SHP77 (cell line): ENCODE measurements at places on chromosomes 2 and 18.
A peak's percentile ranks its signal among the peaks of the same experiment; 100 is the strongest.

DNA sequence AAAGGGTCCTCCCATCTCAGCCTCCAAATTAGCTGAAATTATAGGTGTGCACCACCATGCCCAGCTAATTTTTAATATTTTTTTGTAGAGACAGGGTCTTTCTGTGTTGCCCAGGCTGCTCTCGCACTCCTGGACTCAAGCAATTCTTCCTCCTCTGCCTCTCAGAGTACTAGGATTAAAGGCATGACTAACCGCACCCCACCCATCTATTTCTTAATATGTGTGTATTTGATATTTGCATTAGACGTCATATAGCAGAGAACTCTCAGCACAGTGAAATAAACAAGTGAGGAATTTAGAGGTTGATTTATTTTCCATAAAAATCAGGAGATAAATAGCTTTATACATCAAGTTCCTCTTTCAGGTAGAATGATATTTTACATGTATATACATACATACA, 213.5 kb downstream of the FSIP2 start:
- no peak for DNase-seq

DNA sequence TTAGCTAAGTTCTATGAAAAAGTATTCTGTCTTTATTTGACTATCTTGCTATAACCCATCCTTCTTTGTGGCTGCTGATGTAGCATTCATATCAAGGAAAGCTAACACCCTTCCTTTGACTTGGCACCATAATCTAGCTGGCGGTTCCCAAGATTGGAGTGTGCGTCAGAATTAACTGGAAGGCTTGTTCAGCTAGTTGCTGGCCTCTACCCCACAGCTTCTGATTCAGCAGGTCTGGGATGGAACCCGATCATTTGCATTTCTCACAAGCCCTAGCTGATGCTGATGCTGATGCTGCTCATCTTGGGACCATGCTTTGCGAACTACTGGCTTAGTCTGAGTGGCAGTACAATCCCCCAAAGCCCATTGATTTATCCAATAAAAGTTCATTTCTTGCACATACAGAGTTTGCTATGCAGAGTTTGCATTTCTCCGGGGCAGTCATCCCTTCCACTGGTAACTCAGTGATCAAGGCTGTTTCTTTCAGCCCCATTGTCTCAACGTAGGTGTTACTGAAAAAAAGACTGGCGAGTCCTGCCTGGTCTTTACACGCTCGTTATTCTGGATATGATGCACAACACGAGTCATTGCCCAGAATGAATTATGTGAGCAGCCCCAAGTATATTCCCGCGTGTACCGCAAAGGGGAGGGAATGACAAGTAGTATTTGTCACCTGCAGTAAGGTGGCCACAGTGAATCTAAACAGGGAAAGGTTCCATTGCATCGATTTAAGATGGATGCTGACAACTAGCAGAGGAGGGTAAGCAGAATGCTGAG, 96.5 kb downstream of the ZNF532 start:
- no peak for DNase-seq

DNA sequence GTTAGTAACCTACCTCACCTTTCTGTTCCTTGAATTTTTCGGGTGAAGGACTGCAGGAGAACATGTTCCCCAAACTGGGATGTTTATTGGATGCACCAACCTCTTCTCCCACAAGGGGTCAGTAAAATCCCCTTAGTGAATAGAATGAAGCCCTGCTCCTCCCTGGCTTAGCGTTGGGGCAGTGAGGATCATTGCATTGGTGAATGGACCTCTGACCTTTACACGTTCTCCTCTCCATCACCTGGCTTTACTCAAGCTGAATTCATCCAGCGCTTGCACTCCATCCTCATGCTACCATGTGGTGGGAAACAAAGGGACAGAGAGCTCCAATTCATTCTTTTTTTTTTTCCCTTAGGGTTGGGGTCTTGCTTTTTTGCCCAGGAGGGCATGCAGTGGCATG, 157.2 kb downstream of the MIB1 start:
- DNase-seq: peak; percentile 39

DNA sequence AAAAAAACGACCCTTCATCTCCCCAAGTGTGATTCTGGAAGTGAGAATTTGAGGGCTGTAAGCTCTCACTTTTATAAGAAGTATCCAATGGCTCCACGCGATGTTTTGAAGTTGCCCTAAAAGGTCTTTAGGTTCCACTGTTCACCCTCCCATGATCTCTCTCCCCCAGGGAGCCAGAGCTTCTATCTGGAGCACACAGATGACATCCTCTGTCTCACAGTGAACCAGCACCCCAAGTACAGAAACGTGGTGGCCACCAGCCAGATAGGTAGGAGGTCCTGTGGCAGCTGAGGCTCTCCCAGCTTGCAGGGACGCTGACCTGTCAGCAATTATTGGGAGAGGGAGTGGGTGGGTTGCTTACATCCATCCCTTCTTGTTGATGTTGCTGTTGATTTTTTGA, 97.8 kb downstream of the RTN4 start:
- no peak for DNase-seq

GRCh38 chr2:229231328-229231868, 39.7 kb downstream of the PID1 start:
- no peak for DNase-seq

GRCh38 chr2:231680285-231680991, 27.9 kb upstream of the PTMA start:
- no peak for DNase-seq

- DNase-seq: peak; percentile 44
Measured at GRCh38 chr2:57204364-57204763, 842.2 kb upstream of the VRK2 start.

DNA sequence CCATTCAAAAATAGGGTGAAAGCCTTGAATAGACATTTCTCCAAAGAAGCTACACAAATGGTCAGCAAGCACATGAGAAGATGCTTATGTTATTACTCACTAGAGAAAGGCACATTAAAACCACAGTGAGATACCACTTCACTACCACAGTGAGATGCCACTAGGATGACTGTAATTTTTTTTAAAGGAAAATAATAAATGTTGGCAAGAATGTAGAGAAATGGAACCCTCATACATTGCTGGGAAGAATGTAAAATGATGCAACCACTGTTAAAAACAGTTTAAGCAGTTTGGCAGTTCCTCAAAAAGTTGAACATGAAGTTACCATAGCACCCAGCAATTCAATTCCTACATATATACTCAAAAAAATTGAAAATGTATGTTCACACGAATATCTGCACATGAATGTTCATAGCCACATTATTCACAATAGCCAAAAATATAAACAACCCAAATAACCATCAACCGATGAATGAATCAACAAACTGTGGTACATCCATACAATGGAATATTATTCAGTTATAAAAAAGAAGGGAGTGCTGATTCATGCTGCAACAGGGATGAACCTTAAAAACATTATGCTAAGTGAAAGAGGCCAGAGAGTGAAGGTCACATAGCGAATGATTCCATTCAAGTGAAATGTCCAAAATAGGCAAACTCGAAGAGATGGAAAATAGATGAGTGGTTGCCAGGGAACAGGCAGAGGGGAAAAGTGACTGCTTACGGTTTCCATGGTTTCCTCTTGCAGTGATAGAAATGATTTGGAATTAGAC, 156.2 kb upstream of the NDUFV2 start:
- DNase-seq: no peak

DNA sequence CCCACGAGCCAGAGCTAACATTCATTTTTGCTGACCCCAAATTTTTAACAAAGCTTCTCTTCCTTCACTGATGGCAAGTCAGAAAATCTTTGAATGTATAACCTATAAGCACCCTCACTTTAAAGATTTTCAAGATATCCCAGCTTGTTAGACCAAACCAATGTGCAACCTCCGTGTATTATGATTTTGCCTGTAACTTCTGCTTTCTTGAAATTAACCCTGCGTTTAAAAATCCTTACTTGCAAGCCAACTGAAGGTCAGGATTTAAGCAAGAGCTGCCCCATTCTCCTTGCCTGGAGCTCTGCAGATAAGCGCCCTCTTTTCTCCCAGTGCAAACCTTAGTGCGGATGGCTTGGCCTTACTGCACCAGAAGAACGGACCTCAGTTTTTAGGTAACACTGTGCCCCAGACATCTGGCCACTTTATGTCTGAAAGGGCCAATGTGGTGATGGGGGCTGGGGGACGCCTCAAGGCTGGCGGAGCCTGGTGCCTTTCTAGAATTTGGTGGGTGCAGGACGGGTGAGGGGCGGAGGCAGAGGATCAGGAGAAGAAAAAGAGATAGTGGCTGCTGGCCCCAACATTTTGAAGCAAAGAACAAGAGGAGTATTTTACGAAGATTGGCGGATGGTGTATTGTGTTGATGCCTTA, 805 bp upstream of the TNFRSF11A start:
- DNase-seq: no peak

GRCh38 chr2:205138735-205139134, 543.6 kb upstream of the NRP2 start:
- DNase-seq: no peak

DNA sequence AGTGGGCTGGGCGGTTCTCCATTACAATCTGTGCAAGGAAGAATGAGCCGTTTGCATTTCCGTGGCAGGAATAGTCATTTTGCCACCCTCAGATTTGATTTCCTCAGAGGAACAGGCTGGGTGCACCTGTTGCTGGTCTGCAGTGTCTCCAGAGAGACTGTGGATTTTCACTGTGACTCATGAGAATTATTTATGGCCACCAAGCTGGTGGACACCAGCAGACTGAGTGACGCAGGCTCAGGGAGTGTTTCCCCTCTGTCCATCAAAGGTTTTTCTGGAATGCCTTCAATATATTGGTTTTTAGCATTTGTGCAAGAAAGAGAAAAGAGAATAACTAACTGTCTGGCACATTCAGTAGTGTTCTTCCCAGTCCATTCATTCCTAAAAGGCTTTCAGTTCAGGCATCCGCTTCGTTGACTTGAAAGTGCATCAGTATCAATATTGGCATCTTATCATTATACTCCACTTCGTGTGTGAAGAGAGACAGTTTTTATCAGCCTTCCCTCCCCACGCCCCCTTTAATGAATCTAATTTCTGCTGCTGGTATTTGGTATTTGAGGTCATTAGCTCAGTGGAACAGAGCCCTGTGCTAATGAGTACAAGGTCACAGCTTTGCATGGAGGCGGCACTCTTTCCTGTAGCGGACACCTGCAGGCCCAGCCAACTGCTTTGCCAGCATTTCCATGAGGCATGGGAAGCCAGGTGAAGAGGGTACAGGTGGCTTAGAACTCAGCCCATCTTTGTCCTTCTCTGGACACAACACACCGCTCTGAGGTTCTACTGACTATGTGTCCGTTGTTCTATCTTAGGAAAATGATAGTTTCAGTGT, 39.9 kb downstream of the PRKCE start:
- no peak for DNase-seq

DNA sequence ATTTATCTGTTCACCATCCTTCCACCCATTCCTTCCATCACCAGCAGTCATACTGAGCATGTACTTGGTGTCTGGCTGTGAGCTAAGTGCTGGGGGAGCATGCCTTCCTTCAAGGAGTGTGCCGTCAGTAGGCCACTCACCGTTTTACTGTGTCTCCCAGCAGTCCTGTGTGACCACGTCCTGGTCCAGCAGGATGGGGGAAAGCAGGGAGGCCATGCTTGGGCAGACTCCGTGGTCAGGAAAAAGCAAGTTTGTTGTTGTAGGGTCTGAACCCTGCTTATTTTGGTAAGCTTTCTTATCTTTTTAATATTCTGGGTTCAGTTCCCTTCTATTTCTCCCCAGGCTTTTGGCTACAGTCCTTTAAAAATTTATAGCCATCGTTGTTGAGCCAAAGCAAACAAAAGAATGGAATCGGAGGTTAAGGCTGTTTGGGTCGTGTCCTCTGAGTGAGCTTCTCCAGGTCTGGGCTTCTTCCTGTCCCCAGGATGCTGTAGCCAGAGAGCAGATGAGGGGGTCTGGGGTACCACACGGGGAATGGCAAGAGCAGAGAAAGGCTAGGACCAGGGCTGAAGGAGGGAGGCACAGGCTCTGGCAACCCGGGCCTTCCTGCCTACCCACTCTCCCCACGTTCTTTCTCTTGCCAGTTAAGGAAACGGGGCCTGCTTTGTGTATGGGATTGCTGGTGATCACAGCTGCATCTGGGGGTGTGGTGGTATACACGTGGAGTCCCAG, 13.5 kb downstream of the SLC30A3 start:
- DNase-seq: no peak

GRCh38 chr2:174670446-174670845, 72.8 kb upstream of the WIPF1 start:
- no peak for DNase-seq

DNA sequence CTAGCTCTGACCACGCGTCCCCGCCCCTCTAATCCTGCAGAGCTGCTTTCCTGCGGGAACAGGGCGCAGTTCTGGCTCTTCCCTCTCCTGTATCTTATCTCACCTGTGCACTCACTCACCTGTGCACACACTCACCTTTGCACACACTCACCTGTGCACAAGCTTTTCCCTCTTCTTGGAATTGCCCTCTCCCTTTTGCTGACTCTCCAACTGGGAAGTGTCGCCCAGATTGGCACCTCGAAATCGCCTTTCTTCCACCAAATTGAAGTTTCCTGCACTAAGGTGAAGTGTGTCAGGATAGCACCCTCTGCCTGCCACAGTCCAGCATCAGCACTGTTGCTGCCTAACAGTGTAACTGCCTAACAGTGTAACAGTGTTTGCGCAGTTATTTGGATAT, 566 bp upstream of the CMPK2 start:
- peak; percentile 35 for DNase-seq

DNA sequence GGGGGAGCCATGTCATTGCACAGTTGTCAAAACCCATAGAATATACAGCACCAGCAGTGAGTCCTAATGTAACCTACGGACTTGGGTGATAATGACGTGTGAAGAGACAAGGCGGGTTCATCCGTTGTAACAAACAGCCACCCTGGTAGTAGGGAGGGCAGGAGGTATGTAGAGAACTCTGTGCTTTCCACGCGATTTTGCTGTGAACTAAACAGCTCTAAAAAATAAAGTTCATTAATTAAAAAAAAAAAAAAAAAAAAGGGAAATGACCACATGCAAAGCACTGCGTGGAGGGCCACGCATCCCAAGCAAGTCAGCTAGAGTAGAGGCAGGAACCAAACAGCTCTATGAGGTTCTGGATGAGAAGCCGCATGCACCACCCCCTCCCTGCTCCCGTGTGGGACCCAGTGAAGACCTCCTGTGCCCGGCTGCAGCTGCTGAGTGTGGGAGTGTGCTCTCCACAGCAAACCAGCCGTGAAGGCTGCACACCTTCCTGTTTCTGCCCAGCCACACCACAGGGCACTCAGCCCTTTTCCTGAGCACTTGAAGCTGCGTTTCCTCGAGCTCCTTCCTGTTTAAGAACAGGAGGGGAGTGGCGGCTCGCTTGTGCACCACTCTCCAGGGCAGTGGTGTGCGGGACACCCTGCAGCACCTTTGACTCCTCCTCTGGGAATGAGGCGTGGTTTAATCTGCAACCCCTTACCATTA, 65.6 kb downstream of the ODC1 start:
- DNase-seq: no peak

- no peak for DNase-seq
Measured at GRCh38 chr2:241542278-241542605, 16.3 kb upstream of the BOK start.

GRCh38 chr2:120219766-120220165, 3.4 kb downstream of the TMEM185B start:
- no peak for DNase-seq
